ENCODE measurements at places on chromosomes 4 and X. TPM values are rescaled to one million over a fixed set of nuclear protein-coding genes. Genes with fewer than 3 reads are reported as not detected.

The PFKFB1 gene
- under 0.01 TPM for total RNA-seq

The SPANXN3 gene
- not detected for total RNA-seq

The CPZ gene
- not detected for total RNA-seq

The GAGE12H gene
- total RNA-seq: not detected

The MAGED2 gene
- 168 TPM for total RNA-seq

The RHOH gene
- total RNA-seq: not detected

The RASL11B gene
- not detected for total RNA-seq

The SGMS2 gene
- 33.6 TPM for total RNA-seq

The KCNE5 gene
- not detected for total RNA-seq

The CFAP99 gene
- not detected for total RNA-seq

The DUX4 gene
- not detected for total RNA-seq

The EOLA2 gene
- 12.7 TPM for total RNA-seq

The GALNTL6 gene
- not detected for total RNA-seq

The POU4F2 gene
- not detected for total RNA-seq

The PGM2 gene
- total RNA-seq: 33.1 TPM

The VEGFC gene
- total RNA-seq: 0.26 TPM

The ZXDB gene
- 8.2 TPM for total RNA-seq

The IL9R gene
- not detected for total RNA-seq

The TMSB15A gene
- 0.33 TPM for total RNA-seq

The S100P gene
- total RNA-seq: not detected

The MAGEA6 gene
- not detected for total RNA-seq

The FIP1L1 gene
- total RNA-seq: 58.3 TPM

The PAGE4 gene
- not detected for total RNA-seq

The P2RY4 gene
- 0.09 TPM for total RNA-seq

The SLC26A1 gene
- total RNA-seq: 0.22 TPM

The GLRB gene
- total RNA-seq: 19.3 TPM

The NXF2 gene
- not detected for total RNA-seq

The ENPP6 gene
- 0.11 TPM for total RNA-seq

The HSFX4 gene
- not detected for total RNA-seq

The FAM47E gene
- 0.22 TPM for total RNA-seq

The ZCCHC13 gene
- total RNA-seq: not detected

The FGA gene
- total RNA-seq: not detected

The JCHAIN gene
- not detected for total RNA-seq

The NUDT11 gene
- total RNA-seq: 0.52 TPM

The MAMLD1 gene
- 0.52 TPM for total RNA-seq

The AR gene
- total RNA-seq: 0.26 TPM

The CDKN2AIP gene
- total RNA-seq: 20.2 TPM

The GABRG1 gene
- not detected for total RNA-seq

The FAT4 gene
- total RNA-seq: 62.5 TPM

The ARL13A gene
- total RNA-seq: not detected

The DUSP21 gene
- not detected for total RNA-seq

The MAGEE2 gene
- not detected for total RNA-seq

The TMSB15C gene
- total RNA-seq: 8.5 TPM

The FOXO4 gene
- 10.7 TPM for total RNA-seq

The GLOD5 gene
- not detected for total RNA-seq

The FHDC1 gene
- total RNA-seq: 0.43 TPM

The PHKA2 gene
- 7.8 TPM for total RNA-seq

The PALLD gene
- total RNA-seq: 20.8 TPM

The MAP3K15 gene
- 0.22 TPM for total RNA-seq

The CXCR3 gene
- total RNA-seq: not detected

The CBR4 gene
- 14.4 TPM for total RNA-seq

The GAGE12F gene
- total RNA-seq: not detected

The AFM gene
- not detected for total RNA-seq

The USP17L10 gene
- total RNA-seq: not detected

All from dermis lymphatic vessel endothelial cell (primary cell).